LoVo (cell line): ENCODE measurements at places on chromosomes 3 and 15.

DNA sequence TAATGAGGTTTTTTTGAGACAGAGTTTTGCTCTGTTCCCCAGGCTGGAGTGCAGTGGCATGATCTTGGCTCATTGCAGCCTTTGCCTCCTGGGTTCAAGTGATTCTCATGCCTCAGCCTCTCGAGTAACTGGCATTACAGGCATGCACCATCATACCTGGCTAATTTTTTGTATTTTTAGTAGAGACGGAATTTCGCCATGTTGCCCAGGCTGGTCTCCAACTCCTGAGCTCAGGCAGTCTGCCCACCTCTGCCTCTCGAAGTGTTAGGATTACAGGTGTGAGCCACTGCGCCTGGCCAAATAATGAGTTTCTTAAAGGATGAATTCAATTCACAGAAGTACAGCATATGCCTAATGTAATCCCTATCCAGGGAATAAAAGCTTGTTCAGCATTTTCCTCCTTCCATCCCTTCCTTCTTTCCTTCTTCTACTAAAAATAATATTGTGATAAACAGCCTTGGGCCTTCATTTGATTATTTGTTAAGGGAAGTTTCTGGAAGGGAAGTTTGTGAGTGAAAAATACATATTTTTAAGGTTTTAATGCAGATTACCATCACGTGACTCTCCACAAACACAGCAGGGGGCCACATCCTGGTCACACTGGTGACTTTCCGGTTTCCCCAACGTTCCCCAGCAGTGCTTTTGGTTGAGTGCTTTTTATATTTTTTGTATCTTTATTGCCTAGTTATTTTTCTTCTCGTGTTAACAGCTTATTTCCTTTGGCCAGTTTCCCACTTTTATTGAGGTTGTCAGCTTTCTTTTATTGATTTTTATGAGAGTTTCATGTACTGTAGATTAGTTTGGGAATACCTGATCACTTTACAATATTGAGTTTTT, 116.8 kb downstream of the USP13 start:
- no peak for DNase-seq

DNA sequence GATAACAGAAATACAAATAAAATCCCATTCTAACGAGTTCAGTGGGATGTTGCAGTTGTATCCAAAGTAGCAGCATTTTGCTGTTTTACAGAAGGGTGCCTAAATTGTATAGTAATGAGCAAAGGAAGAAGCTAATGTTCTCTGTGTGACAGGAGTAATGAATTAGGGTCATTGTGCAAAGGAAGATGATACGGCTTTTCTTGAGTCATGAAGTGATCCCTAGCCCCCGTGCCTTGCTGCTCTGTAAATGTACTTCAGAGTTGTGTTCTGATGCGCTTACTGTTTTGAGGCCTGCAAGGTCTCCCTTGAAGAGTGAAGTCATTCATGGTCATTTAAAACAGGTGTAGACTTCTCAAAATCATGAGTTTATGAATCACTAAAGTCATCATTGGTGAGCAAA, 37.9 kb downstream of the ATP1B3 start:
- DNase-seq, result no peak

DNA sequence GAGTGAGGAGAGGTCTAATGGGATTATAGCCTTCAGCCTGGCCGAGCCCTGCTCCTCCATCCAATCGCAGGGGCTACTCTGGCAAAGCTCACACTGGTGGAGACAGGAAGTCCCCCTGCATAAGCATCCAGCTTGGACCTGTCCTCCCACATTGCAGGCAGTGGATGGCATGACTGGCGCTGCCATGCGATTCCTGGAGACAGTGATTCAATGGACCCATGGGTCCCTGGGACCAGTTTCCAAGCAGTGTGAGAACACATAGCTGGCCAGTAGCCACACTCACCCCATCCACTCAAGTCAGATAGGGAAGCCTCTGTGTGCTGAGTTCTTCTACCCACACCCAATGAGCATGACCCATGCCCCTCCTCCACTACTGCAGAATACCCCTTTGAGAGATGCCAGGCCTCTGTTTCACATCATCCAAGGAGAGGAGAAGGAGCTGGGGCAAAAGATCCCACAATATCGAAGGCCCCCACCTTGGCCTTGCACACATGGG, 18.1 kb upstream of the POC1A start:
- DNase-seq, result no peak

- DNase-seq, result no peak
These were observed 38.6 kb downstream of the PIK3R4 start for GRCh38 chr3:130707902-130708601.

DNA sequence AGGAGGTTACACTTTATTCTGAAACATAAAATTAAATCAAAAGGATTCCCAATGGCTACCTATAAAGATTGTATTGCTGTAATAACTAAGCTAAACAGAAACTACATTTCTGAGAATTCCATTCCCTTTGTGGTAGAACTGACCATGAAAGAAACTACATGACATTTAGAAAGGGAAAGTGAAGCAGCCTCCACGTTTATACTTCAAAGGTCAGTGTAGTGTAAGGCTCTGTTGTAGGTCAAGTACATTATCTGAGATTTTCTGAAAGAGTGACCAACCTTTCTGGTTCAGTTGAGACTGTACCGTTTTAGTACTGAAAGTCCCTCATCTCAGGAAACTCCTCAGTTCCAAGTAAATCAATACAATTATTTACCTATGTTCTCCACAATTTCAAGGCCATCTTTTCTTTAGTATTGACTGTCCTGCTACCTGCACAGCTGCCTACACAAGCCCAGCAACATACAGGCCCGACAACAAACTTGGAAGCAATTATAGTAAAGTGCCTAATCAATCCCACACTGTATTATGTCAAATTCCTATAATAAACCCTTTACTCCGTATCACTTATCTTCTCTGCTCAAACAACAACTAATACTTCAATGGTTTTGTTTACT, 343.0 kb downstream of the PLOD2 start:
- DNase-seq, result no peak

DNA sequence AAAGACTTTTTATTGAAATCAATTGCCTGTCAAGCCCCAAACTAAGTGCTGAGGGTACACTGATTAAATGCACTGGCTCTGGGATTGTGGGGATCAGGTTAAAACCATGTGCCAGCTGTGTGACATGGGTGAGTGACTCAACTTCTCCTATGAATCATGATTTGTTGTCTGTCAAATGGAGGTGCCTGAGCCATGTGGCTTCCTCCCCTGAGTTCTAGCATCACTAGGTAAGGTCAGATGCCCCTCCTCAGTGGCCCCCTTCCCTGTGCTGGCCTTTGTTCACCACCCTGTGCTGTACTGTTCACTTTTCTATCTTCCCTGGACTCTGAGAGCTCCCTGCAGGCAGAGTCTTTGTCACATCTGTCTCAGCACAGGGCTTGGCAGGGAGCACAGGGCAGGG, 43.6 kb upstream of the ATP2B2 start:
- DNase-seq, result no peak

DNA sequence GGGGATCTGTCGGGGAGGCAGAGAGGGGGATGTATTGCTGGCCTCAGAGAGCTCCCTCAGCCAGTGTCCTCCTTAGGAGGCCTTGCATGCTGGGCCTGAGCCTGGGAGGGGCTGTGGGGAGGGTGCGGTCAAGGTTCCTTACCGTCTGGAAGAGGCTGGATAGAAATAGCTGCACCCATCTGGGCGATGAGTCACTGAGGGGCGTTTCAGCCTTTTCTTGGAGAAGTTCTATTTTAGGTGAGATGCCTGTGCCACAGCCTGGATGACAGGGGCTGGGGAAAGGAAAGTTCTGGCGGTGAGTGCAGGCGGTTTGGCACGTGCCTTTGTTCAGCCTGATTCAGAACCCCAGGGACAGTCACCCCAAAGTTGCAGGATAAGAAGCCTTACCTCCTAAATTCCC, 35.7 kb upstream of the APEH start:
- peak; percentile 78 for DNase-seq

GRCh38 chr15:36950371-36950770, 150.0 kb downstream of the MEIS2 start:
- DNase-seq, result no peak

DNA sequence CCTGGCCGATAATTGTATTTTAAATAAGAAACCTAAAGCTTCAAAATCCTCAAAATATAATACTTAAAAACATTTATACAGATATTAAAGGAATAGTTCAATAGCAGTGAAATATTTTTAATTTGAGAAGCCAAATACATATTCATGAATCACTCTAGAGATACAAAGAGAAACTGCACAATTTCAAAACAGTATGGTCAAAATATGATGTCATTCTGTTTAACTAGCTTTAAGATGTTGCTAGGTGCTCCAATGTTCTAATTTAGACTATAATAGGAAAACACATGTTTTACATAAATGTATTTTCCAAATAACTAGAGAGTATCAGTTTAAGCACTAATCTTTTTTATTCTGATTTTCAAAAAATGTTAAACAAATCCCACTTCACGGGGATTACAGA, 10.3 kb upstream of the NRROS start:
- DNase-seq, result no peak

GRCh38 chr3:127954640-127955039, 39.6 kb downstream of the KBTBD12 start:
- DNase-seq, result no peak

DNA sequence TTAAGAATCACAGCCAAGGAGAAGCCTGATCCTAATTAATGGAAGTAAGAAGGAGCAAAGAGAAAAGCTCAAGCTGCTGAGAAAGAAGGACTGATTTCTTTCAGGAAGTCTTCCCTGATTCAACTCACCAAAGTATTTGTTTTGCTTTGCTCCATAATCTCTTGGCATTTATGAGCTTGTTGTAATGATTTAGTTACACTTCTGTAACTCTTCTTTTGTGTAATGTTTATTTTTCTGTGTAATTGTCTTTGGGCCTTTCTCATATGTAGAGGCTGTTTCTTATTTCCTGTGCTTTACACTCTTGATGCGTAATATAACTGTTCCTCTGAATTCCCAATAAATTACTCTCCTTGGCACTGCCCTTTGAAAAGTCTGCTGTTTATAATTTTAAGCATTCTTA, 80.0 kb downstream of the COL6A5 start:
- no peak for DNase-seq

DNA sequence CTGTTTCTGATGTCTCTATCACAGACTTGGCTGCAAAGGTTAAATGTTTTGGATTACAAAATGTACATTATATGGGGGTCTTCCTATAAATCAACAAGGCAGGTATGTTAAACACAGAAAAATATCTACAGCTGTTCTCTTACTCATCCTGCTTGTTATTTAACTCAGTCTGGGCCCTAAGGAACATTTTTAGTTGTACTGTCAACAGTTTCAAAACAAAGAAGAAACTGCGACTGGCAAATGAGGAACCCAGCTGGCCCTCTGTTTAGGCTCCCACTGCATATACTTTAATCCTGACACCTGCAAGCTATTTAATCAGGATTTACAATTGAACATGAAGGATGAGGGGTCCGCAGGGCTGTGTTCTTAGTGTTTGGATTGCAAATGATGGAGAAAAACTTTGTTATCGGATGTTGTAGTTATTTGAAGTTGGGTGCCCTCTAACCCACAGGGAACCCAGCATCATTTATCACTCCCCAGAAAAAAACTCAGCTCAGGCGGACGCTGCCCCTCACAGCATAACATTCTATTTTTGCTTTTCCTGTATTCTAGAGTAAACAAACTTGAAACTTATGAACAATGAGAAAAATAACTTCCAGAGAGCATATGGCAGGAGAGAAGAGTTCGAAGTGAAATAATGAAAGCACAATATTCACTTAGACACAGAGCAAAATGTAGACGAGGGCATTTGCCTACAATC, 91.2 kb downstream of the POLR2M start:
- DNase-seq, result no peak

- no peak for DNase-seq
These were observed 48.2 kb upstream of the FHIT start for GRCh38 chr3:61299343-61300005.

DNA sequence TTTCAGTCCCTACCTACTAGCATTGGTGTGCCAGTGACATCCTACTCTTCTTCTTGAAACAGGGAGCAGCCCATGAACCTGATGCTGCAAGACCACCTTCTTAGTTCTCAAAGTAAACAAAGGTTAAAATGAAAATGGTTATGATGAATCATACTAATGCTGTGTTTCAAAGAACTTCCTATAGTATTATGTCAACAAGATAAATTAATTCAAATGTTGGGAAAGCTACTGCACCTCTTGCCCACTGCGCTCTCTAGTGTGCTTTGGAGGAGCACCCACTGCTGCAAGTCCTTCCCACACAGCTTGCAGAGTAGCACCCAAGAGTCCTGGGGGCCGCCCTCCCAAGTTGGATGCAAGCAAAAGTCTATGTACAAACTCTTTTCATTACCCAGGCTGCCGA, 81.1 kb downstream of the CD200R1L start:
- no peak for DNase-seq

GRCh38 chr3:69747511-69748258, 8.4 kb downstream of the MITF start:
- DNase-seq, result no peak
